ENCODE measurements at places on chromosomes 13 and 19. TPM values are rescaled to one million over a fixed set of nuclear protein-coding genes. Genes with fewer than 3 reads are reported as not detected.

GRCh38 chr13:112776971-112777370 is 87.1 kb downstream of the ATP11A start:
- no peak for DNase-seq

- DNase-seq: no peak
These were observed 20.8 kb upstream of the POU2F2 start for GRCh38 chr19:42152910-42153671.

DNA sequence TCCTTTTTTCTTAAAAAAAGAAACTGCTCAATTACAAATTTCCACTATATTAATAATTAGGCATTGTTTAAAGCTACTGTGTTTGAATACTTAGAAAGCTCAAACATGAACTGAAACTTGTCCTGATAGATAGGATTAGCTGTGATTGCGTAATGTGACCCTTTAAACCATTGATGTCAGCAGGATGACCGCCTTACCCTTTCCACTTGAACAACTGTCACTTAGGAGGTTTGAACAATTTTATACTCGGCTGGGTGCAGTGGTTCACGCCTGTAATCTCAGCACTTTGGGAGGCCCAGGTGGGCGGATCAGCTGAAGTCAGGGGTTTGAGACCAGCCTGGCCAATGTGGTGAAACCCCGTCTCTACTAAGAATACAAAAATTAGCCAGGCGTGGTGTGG is 2.9 kb downstream of the LAMP1 start:
- DNase-seq: no peak

The TEKTIP1 gene
- total RNA-seq: 0.80 TPM

Measured in heart right ventricle (tissue), 16 donors.